NCI-H226 (cell line): ENCODE measurements at places on chromosomes 12 and 14.

- no peak for DNase-seq
These were observed 19.8 kb upstream of the DHRS4 start for GRCh38 chr14:23933742-23934128.

GRCh38 chr14:69662636-69663299, 51.4 kb downstream of the SUSD6 start:
- DNase-seq = no peak

DNA sequence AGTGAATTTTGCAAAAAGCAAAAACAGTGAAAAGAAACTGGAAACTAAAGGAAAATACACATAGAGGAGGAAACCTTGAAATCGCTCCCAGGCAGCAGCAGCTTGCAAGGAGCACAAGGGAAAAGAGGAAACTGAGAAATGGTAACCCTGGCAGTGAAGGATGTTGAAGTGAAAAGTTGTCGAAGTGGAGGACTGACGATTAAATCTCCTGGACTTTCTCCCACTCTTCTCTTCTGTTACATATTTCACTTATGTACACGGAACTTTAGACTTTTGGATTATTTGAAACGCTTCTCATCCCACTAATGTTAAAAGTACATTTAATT, 388.8 kb upstream of the USP15 start:
- DNase-seq = no peak

DNA sequence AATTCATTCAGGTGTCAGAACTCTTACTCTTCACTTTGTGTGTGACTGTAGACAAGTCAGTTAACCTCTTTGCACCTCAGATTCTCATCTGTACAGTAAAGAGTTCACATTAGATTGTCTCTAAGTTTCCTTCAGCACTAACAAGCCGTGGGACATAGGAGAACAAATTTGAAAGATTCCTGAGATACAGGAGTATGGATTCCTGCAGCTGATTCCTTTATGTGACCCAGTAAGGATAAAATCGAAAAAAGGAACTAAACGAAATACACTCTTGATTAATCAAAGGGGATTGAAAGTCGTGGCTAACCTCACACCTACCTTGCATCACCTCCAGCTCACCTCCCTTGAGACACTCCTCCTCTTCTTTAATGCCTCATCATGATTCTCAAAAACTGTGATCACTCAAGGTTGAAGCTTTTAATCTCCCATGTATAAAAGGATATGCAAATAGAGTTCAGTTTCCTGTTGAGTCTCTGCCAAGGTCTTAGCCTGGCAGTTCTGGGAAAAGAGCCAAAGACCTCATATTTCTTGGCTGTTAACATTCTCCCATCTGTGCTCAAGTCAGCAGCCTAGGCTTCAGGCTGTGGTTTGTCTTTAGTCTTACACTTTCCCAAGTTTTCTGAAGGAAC, 156.6 kb downstream of the DAD1 start:
- peak; percentile 92 for DNase-seq

GRCh38 chr14:33349871-33350270, 411.2 kb downstream of the NPAS3 start:
- DNase-seq = no peak

DNA sequence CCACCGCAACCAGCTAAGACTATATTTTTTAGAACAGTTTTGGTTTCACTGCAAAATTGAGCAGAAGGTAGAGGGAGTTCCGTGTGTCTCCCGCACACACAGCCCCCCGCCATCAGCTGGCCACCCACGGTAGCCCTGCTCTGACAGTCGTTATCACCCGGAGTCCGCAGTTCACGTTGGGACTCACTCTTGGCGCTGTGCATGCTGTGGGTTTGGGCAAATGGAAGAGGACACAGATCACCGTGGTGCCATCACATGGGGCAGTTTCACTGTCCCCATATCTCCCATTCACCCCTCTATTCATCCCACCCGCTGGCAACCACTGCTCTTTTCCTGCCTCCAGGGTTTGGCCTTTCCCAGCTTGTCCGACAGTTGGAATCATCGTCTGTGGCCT, 31.8 kb upstream of the ULK1 start:
- no peak for DNase-seq

DNA sequence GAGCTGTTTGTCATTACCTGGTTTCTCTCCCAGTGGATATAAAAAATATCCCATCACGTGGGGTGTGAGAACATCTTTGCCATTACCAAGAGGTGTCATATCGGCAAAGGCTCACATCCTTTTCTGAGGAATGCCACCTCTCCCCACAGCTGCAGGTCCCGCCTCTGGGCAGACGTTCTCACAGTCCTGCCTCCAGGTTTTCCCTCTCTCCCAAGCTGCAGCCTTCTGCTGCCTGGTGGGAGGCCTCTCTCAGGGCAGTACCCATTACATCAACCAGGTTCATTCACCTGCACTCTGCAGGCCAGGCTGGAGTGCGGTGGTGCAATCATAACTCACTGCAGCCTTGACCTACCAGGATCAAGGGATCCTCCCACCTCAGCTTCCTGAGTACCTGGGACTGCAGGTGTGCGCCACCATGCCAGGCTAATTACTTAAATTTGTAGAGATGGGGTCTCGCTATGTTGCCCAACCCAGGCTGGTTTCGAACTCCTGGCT, 15.0 kb upstream of the TMEM119 start:
- no peak for DNase-seq

GRCh38 chr12:32548691-32549281, 130.3 kb upstream of the DNM1L start:
- peak; percentile 73 for DNase-seq

DNA sequence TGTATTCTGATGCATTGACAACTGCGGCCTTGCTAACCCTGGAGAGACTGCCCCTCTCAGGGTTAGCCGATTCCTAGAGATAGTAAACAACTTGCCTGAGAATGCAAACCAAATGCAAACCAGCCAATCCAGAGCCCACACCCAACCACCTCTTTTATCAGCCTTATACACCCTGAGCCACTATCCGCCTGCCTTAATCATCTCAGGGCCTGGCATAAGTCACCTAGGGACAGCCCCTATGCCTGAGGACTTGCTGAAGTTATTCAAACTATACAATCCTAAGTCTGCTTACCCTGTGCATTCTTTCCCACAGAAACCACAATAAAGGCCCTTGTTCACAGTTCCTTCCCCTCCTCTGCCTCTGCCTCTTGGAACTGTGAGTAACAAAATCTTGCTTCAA, 177.2 kb downstream of the KCNA5 start:
- no peak for DNase-seq

DNA sequence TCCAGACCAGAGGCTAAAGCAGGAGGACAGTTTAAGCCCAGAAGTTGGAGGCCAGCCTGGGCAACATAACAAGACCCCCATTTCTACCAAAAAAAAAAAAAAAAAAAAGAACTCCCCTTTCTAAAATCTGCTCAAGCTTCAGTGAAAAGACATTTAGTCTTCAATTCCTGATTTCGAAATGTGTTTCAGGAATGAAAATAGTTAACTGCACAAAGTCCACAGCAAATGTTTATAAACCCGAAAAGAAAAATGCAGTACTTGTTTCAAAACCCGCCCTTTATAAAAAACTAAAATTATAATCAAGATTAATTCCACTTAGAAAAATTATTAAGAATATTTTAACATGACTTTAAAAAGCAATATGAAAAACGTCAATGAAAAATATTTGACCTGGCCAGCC, 12.1 kb downstream of the ATXN2 start:
- DNase-seq = no peak

GRCh38 chr14:20440882-20441281, 4.9 kb upstream of the KLHL33 start:
- DNase-seq = no peak

GRCh38 chr12:127654383-127654985, 612.5 kb upstream of the TMEM132C start:
- DNase-seq = no peak

- peak; percentile 31 for DNase-seq
These were observed 61.3 kb upstream of the RESF1 start for GRCh38 chr12:31897781-31898503.

DNA sequence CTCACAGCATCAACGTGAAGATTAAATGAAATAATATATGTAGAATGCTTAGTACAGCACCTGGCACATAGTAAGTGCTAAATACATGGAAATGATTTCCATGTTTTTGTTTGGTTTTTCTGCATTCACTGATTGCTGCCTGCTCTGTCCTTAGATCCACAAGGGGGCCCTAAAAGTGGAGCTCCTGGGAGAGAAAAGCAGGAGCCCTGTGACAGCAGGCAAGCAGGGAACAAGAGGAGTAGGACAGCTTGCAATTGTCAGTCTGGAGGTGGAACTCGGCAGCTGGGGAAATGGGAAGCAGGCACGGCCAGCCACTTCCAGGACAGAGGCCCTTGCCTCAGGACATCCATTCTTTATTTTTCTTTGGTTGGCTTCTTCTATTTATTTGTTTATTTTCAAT, 292.9 kb downstream of the BMP4 start:
- DNase-seq = no peak

- no peak for DNase-seq
These were observed 35.0 kb downstream of the ITPR2 start for GRCh38 chr12:26798023-26798422.

DNA sequence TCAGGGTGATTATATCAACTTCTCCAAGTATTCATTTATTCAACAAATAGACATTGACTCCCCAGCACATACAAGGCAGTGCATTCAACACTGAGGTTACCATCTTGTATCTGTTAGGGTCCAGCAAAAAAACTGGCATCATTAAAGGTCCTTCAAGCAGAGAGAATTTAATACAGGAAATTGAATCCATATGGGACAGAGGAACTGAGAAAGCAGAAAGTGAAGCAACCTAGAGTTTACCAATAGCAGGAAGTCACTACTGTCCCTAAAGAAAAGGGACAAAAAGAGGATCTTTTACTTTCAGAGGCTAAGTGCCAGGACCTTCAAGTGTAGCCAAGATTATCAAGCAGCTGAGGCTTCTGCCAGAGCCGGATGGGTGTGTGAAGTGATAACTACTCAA, 237.8 kb upstream of the TBX3 start:
- no peak for DNase-seq

GRCh38 chr12:27982951-27983350, 10.4 kb upstream of the PTHLH start:
- no peak for DNase-seq

- DNase-seq = no peak
These were observed 50.9 kb upstream of the TRAF3 start for GRCh38 chr14:102726191-102726949.

GRCh38 chr12:65631621-65632111, 192.6 kb upstream of the HMGA2 start:
- peak; percentile 99 for DNase-seq

GRCh38 chr12:77314378-77315052, 249.1 kb upstream of the E2F7 start:
- no peak for DNase-seq
